ENCODE measurements at places on chromosomes 1 and 21.

- no peak for DNase-seq
Observed at GRCh38 chr1:68633141-68633919, 136.4 kb upstream of the DEPDC1 start.

- DNase-seq: peak; percentile 28
Observed at GRCh38 chr1:39625462-39626273, 13.8 kb downstream of the HEYL start.

DNA sequence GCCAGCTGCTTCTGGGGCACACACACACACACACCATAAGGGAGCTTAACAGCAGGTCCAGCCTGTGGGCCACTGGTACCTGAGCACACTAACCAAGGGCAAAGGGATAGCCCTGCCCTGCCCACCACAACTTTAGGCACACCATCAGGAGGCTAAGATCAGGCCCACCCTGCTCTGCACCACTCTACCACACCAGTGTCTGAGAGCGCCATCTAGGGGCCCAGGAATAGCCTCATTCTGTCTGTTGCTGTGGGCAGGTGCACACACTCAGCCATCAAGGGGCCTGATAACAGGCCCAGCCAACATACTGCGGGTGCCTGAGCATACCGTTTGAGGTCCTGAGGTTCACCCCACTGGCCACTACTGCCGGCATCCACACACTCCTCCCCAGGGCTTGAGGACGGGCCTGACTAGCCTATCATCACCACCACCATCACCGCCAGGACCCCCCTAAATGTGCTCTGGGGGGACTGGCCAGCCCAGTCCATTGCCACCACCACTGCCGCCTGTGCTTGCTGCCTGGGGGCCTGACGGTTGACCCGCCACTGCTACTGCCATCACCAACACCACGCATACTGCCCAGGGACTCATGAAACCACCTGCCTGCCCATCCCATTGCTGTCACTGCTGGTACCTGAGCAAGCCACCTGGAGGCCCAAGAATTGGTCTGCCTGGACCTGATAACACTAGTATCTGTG, 31.3 kb downstream of the NSL1 start:
- no peak for DNase-seq

GRCh38 chr1:194598098-194598497, 1411.7 kb upstream of the B3GALT2 start:
- DNase-seq: no peak

DNA sequence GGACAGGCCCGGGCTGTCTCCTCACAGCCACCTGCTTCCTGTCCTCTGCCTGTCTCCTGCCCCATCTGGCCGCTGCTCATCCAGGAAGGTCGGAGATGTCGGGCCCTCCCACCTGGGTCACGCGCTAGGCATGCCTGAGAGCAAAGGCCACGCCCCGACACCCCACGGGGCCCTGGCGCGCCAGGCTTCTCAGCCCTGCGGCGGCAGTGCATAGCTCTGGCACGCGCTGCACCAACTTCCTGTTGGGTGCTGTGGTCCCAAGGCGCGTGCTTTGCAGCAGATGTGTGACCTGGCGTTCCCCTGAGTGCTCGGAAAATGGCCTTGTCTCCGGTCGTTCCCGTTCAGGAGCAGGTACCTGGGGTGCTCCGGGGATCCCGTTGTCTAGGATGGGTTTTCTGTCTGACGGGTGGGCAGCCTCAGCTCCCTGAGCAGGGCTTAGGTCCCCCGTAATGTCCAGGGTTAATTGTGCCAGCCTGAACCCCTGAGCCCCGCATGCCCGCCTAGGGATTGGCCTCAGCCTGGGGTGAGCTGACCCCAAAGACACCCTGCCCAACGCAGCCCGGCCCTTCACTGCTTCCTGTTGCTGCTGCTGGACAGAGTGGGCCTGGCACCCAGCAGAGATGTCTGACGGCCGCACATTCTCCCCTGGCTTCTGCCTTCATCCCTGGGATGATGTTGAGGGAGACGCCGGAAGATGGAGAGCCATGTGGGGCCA, 19.4 kb upstream of the KCNAB2 start:
- peak; percentile 54 for DNase-seq

GRCh38 chr1:230148126-230148652, 81.2 kb downstream of the GALNT2 start:
- no peak for DNase-seq

DNA sequence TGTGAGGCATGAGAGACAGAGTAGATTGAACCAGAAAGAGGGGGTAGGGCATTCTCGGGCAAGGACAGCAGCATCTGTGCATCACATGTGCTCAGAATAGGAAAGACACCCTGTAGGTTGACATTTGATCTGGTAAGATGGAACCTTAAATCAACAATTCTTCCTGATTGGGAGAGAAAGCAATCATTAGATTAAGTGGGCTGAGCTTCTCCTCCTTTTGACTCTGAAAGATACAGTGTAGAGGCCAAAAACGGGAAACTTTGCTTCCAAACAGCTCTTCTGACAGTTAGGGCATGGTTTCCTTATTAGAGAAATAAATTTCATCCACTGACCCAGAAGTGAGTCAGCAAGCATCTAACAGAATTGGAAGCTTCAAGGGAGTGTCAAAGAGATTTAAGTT, 9.7 kb downstream of the KIF14 start:
- DNase-seq: peak; percentile 66

DNA sequence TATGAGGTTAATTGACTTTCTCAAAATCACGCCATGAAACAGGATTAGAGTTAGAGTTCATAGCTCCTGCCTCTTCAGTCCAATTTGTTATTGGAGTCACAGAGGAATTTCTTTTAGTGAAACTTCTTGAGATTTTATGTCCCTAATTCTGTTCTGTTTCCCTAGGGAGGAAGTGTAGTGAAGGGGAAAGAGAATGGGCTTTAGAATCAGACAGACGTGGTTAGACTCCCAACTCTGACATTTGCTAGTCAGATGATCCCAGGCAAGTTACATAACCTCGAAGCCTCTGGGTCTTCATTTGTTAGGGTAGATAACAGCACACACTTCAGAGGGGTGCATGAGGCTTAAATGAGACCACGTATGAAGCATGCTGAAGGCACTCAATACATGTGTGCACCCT, 83.9 kb downstream of the ASTN1 start:
- DNase-seq: no peak

Measured in fibroblast of skin of right quadriceps (primary cell).